ENCODE measurements at places on chromosomes 3 and 15. TPM values are rescaled to one million over a fixed set of nuclear protein-coding genes. Genes with fewer than 3 reads are reported as not detected.
A peak's percentile ranks its signal among the peaks of the same experiment; 100 is the strongest.

GRCh38 chr3:151135541-151136337 is 50.3 kb downstream of the MED12L start:
- DNase-seq, result no peak

DNA sequence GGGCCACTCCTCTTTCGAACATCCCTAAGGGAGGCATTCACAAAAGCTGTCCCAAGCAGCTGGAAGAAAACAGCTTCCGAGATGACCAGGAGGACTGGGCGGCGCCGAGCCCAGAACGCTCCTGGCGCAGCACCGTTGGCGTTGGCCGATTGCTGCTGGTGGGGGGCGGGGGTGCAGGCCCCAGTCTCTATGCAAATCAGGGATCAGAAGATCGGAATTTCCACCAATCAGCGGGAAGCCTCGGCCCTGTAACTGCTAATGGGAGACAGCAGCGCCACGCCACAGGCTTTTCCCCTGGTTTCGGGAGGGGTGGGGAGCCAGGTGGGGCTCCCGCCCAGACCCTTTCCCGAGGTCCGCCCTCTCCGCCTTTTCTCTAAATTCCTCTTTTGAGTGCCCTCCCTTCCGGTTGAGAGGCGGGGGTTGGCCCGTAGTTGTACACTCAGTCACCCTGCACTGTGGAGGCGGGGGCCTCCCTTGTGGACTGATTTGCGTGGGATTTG is 27.0 kb downstream of the HMCES start:
- peak; percentile 57 for DNase-seq

DNA sequence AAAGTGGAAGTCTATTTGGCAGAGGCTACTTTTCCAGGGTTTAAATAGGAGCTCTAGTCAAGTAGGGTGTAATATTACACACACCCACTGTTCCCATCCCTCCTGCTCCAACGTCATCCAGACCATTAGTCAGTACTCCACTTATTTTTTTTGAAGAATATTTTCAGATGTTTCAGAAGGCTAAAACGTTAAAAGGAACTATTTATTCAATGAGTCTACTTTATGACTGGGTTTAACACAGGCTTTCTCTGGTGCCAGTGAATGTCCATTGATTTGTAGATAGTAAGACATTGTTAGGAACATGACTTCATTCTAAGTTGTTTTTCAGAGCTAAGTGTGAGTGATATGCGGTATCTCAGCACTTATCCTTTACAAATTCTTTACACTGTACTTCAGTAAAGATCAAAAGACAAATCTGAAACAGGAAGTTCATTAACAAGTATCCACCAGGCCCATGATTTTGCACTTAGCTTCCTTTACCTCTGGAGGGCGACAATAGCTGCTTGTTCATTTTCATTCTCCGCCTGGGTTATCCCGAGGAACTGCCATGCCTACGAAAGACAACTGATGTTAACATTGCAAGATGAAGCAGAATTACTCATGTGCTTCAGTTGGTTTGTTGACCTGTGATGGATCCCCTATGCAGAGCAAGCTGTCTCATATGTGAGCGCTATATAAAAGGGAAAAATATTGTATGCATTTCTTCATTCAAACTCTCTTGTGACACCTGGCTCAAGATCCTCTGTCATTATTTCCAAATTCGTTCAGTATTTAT is 158.7 kb downstream of the USP13 start:
- peak; percentile 34 for DNase-seq

- no peak for DNase-seq
Measured at GRCh38 chr15:60912984-60913697, 316.0 kb downstream of the RORA start.

DNA sequence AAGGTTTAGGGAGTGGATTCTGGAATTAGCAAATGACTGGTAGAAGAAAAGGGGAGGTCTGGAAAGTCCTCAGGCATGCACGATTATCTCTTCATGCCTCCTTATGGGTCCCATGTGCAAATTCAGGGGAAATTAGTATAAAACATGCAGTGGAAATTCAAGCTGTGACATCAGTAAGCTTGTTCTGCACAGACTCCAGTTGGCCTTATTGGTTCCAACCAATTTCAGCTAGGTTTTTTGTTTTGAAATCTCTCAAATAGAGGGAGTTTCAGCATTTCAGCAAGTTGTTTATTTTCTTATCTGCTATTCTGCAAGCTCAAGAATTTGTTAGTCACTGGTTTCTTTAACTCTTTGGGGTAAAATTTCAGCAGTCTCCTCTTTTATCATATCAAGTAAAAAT is 774 bp upstream of the TMCO5A start:
- no peak for DNase-seq

- no peak for DNase-seq
Measured at GRCh38 chr3:197487911-197488391, 67.8 kb downstream of the BDH1 start.

- no peak for DNase-seq
Measured at GRCh38 chr15:77864211-77865105, 213.1 kb downstream of the TBC1D2B start.

DNA sequence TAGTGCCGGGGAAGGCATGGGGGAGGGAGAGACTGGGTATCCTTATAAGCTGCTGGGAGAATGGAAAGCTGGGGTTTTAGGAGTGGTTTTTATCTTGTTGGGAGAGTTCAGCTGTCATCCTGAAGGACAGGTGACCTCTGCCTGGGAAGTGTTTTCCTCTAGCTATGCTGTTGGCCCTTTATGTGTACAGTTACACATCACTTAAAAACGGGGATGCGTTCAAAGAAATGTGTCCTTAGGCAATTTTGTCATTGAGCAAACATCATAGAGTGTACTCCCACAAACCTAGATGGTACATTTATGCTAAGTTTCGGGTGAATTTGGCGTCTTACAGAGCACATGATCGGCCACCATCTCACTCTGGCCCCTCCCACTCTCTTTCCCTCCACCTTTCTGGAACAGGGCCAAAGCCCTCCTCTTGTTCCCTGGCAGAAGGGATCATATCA is 164.3 kb upstream of the NUDT16 start:
- no peak for DNase-seq

Gene FBXL2
- 33.3 TPM for polyA plus RNA-seq

Gene KLF15
- polyA plus RNA-seq, result 15.8 TPM

DNA sequence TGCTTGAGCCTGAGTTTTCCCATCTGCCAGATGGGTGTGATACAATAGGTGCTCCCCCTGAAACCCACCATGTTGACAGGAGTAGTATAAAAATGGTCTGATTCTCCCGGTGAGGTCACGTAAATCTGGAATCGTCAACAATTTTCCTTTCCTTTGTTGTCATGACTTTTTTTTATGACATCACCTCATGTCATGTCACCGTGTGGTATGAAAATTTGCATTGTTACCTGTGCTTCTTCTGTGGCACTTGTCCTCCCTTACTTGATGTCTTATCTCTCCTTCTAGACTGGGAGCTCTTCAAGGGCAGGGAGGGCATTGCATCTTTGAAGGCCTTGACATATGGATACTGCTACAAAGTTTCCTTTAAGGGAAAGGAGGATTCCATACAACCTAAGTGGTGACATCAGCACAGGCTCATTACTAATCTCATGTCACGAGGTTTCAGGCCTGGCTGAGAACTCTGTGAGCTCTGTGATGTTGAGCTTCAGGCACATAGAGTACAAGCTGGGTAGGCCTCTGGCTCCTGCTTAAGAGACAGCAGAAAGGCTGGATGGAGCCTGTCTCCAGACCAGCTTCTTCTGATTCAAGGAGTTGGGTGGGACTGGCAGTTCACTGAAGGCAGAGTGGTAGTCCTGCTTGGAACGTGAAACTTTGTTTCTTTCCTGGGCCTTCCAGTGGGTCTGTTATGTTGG is 66.3 kb downstream of the LPP start:
- no peak for DNase-seq

DNA sequence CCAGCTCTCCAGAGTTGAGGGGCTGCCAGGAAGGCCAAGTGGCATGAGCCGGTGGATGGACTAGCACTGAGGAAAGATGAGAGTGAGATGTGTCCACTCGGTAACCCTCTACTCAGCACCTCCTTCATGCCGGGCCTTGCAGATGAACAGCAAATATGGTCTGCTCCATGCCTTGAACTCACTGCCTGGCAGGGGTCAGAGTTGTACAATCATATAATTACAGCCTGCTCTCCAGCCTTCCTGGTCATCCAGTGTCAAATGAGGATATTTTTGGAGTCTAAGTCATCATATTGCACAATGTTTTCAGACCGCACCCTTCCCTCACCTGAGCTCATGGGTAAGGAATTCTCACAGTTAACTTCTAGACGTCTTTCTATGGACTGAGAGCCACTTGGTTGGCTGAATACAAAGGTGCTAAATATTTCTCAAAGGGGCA is 4.9 kb downstream of the MGLL start:
- DNase-seq, result no peak
